Ovary (tissue), 10 donors: ENCODE measurements at places on chromosomes 16 and 17.

DNA sequence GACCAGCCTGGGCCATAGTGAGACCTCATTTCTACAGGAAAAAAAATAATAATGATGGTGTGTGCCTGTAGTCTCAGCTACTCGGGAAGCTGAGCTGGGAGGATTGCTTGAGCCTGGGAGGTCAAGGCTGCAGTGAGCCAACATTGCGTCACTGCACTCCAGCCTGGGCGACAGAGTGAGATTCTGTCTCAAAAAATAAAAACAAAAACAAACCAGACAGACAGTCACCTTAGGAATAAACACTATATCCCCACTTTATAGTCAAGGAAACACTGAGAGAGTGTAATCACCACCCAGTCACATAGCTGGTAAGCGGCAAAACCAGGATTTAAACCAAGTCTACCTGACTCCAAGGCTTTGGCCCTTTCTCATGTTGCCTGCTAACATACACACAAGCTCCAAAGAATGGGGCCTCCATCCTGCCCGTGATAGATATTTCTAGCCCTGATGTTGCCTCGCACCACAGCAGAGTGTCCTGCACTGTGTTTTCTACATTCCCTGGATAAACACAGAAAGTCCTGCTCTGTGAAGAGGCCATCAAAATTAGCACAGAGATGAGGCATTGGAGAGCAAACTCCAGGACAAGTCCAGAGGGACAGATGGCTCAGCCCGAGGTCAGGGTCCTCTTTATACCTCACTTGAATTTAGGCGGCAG lies 66.1 kb upstream of the SMURF2 start:
- DNase-seq = peak; percentile 35

DNA sequence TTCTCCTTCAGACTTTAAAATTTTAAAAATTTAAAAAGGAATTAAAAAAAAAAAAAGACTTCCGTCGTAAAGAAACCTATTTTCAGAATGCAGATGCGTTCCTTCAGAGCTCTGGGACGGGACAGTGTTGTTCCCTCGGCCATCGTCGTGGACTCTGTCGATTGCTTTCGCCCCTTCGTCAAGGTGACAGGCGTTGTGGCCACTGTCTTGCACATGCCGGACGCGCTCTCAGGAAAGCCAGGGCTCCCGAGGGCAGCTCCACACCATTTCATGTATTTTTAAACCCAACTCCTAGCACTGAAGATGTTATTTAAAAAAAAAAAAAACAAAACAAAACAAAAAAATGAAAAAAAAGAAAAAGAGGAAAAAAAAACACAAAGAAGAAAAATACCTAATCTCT lies 22.3 kb downstream of the TMC6 start:
- DNase-seq = no peak

DNA sequence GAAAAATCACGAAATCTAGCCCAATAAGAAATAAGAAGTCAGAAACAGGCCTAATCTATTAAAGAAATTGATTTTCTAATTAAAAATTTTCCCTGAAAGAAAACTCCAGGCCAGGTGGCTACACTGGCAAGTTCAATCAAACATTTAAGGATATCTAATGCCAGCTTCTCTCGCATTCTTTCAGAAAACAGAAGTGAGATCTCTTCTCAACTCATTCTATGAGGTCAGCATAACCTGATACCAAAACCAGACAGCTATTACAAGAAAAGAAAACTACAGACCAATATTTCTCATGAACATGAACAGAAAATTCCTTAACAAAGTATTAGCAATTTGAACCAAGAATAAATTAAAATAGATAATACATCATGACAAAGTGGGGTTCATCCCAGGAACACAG lies 52.4 kb downstream of the AXIN2 start:
- no peak for DNase-seq

GRCh38 chr16:57556941-57557541 lies 14.6 kb downstream of the ADGRG5 start:
- DNase-seq = no peak

GRCh38 chr16:71629278-71630016 lies 3.5 kb downstream of the MARVELD3 start:
- no peak for DNase-seq
